ENCODE measurements at places on chromosomes 5 and 9. TPM values are rescaled to one million over a fixed set of nuclear protein-coding genes. Genes with fewer than 3 reads are reported as not detected.

LRRC19 gene
- total RNA-seq = not detected

C5orf63 gene
- 2.0 TPM for total RNA-seq

GFPT2 gene
- 10.1 TPM for total RNA-seq

DDX31 gene
- 15.8 TPM for total RNA-seq

SEMA6A gene
- 180 TPM for total RNA-seq

CNTNAP3 gene
- total RNA-seq = 1.5 TPM

TEX48 gene
- total RNA-seq = not detected

CD72 gene
- 2.4 TPM for total RNA-seq

ZNF883 gene
- 6.1 TPM for total RNA-seq

CTXN3 gene
- total RNA-seq = 5.4 TPM

LCP2 gene
- total RNA-seq = 13.8 TPM

CNTFR gene
- total RNA-seq = 3.1 TPM

TMC1 gene
- not detected for total RNA-seq

C1QTNF2 gene
- total RNA-seq = not detected

CPLANE1 gene
- total RNA-seq = 25.8 TPM

SLC36A3 gene
- total RNA-seq = not detected

Data from endothelial cell (in vitro differentiated cells).